ELF-1 (cell line): ENCODE measurements at places on chromosomes 16 and 17.

GRCh38 chr17:82449883-82450356 is 632 bp downstream of the CYBC1 start:
- no peak for DNase-seq

- no peak for DNase-seq
Observed at GRCh38 chr16:82999711-83000110, 372.9 kb downstream of the CDH13 start.

DNA sequence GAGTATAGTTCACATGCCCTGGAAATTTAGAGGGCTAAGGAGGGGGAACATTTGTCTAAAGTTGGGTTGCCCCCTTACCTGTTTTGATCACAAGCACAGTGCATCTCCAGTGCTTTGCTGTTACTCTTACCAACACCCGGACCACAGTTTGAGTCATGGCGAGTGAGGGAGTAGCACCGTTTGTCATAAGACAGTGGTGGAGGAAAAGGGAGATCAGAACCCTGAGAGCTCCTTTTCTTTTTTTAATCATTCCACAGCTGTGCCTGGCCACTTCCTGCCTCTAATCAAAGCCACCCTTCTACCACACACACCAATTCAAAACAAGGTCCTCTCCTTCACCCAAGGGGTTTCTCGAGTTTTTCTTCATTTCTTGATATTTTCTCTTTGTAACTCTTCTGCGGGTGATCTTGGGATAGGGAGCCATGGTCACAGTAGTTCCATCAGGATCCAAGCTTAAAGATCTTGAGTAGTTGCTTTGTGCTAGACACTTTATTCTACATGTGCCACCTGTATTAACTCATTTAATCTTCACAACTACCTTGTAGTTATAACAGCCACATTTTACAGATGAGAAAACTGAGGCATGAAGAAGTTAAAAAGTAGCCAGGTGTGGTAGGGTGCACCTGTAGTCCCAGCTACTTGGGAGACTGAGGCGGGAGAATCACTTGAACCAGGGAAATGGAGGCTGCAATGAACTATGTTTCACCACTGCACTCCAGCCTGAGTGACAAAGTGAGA is 5.0 kb upstream of the MYL4 start:
- no peak for DNase-seq

DNA sequence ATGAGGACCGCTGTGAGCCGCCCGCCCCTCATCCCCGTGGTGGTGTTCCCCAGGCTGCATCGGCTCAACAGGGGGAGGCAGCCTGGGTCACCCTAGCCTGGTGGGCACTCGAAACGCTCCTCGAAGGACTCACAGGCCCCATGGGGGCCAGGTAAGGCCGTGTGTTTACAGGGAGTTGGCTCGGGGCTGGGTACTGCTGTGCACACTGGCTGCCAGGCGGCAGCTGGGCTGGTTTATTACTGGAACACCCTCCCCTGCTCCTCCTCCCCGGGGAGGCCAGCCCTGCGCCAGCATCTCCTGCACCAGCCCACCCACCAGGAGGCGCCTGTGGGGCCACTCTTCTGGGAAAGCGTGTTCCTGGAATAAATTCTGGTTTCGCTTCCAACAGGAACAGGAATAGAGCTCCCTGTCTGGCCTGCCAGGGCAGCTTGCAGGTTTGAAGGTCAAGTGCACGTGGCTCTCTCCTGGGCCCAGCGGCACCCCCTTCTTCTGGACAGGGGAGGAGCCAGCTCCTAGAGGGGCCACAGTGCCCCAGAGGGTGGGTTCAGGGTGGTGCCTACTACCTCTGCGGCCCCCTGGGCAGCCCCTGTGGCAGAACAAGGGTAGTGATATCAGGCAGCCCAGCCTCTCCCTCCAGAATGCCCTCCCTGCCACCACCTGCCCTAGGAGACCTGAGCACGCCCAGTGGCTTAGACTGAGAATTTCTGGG is 11.3 kb downstream of the MCRIP1 start:
- peak; percentile 79 for DNase-seq

DNA sequence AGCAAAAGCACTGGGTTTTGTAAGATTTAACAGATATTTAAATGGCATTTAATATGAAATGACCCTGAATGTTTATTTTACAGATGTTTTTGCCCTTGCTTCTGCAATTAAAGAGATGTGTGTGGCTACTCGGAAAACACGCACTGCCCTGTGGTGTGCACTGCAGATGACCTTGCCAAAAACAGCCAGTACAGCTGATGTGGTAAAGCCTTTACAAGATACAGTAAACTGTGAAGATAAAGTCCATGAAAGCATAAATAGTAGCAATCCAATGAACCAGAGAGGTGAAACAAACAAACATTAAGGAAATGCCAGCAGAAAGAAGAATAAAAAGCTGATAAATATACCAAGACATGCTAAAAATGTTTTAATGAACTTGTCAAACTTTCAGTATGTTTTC is 15.7 kb downstream of the CCDC43 start:
- no peak for DNase-seq

- DNase-seq = peak; percentile 89
Observed at GRCh38 chr17:20852239-20852989, 190.4 kb downstream of the USP22 start.

- no peak for DNase-seq
Observed at GRCh38 chr16:6827931-6828330, 504.7 kb upstream of the RBFOX1 start.

DNA sequence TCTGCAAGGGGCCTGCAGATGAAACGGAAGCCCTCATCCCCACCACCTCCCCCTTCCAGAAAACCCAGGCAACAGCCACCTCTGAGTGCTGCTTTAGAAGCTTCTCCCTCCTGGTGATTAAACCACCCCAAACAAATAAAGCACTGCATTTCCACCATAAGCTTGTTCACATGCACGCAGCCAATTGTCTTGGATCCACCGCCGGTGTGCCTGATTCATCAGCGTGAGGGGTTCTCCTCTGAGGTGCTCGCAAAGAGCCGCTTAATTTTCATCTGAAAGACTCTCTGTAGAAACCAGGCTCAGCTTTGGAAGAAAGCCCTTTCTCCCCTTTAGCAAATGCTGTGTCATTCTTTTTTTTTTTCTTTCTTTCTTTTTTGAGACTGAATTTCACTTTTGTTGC is 155.2 kb upstream of the EEF2KMT start:
- DNase-seq = peak; percentile 18

GRCh38 chr16:19645557-19645981 is 72.5 kb downstream of the KNOP1 start:
- DNase-seq = peak; percentile 48

DNA sequence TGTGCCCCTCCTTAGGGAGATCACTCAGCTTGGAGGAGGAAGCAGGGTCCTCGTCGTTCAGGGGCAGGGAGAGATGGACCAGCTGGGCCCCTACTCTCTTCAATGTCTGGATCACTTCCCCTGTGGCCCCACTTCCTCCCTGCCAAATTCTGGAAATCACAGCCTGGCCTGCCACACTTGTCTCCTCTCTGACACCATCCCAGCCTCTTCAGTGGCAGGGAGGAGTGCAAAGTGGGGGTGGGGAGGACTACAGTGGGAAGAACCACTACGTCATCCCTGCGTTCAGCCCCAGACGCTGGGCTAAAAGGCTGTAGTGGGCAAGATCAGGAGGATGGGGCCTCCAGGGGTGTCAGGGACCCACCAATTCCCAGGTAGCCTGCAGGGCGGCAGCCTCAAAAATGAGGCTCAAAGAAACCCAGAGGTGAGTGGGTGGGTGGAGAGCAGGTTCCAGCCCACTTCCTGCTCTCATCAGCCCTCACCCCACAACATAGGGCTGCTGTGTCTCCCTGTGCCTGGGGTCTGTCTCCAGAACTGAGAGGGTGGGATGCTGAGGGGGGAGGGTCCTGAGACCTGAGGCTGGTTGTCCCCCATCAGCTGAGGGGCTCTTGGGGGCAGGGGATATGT is 25.0 kb upstream of the TAC4 start:
- no peak for DNase-seq

DNA sequence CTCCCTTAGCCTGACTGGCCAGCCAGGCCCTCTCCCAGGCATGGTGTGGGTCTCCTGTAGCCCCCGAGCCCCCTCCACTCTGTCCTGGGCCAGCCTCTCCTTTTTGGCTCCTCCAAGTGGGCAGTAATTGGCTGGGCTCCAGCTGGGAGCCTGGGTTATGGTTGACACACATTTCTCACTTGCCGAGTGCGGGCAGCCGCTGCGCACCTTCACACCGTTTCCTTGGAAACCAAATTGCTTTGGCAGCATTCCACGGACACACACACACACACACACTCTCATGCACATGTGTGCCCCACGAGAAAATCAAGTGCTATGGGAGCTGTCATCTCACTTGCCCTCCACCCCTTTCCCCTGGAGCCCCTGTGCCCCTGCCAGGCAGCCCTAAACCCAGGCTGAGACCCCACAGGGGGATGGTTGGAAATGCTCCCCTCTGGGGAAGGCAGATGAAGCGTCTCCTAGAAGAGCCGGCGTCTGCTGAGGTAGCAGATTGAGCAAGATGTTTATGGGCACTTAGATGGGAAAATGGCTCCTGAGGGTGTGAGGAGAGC is 402.7 kb upstream of the TNRC6C start:
- DNase-seq = no peak

GRCh38 chr16:8941718-8942344 is 21.9 kb downstream of the USP7 start:
- DNase-seq = no peak

DNA sequence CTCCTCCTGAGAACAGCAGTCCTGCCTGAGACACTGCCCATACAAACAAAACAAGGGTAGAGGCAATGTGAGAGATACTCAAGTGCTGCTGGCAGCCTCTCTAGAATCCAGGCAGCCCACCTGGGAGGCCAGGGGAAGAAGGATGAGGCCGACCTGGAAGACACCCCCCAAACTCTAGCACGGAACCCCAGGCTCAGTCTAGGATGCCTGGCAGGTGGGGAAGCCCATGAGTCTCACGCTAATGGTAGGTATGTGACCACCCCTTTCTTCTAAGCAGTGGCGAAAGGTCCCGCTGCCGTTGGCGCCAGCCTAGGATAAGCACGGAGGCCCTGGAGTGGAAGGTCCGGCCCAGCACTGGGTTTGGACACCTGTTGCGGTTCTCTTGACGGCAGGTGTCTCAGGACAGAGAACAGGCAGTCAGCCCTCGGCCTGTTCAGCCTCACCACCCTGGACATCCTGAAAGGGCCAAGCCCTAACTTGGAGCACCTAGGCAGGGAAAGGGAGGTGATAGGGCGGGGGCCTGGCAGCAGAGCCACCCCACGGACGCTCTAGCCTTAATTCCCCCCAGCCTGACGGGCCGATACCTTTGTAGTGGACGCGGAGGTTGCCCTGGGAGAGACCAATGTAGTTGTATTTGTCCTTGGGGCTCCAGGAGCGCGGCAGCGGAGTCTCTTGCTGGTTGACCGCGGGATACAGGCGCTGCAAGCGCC is 487 bp downstream of the RANBP10 start:
- DNase-seq = no peak

DNA sequence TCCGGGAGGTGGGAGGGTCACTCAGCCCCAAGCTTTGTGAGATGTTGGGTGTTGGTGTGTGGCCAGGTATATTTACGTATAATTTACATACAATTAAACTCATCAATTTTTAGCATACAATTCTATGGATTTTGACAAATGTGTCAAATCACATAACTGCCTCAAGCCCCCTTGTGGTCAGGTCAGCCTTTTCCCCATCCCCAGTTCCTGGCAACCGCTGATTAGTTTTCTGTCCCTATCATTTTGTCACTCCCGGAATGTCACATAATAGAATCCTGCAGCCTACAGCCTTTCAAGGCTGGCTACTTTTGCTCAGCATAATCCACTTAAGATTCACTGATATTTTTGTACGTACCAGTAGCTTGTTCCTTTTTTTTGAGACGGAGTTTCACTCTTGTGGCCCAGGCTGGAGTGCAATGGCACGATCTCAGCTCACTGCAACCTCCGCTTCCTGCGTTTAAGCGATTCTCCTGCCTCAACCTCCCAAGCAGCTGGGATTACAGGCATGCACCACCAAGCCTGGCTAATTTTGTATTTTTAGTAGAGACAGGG is 19.3 kb upstream of the RAI1 start:
- no peak for DNase-seq

- DNase-seq = no peak
Observed at GRCh38 chr17:81514489-81514738, 1.8 kb upstream of the ACTG1 start.

- no peak for DNase-seq
Observed at GRCh38 chr16:88200896-88201185, 181.9 kb upstream of the ZNF469 start.

GRCh38 chr17:56656701-56657327 is 63.3 kb downstream of the NOG start:
- no peak for DNase-seq

DNA sequence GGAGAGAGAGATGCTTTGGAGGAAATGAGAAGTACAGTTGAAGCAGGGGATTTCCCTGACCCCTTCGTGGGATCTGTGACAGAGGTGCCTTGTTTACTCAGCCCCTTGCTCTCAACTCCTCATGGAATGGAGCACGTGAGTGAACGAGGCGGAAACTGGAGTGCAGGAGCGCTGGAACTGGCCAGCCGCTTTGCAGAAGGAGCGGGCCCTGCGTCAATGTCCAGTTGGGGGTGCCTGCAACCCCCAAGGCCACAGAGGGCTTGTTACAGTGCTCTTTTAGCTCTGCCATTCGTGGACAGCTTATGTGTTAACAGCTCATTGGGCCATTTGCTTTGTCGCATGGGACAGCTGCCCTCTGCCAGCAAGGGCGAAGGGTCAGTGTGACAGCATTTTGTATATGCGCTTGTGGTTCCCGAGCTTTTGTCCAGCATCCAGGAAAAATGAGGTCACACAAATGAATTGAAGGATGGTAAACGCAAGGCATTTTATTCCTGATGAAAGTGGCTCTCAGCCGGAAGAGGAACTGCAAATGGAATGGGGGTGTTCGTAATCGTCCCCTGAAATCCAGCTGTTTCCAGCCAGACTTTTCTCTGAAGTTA is 1395.1 kb downstream of the CDH8 start:
- DNase-seq = no peak

- no peak for DNase-seq
Observed at GRCh38 chr17:42844271-42844670, at the start of gene AOC2. TSS of gene AOC2 (plus strand) at chr17:42844580. CDS start at chr17:42844627, 47 bp downstream.
